Stimulated activated CD4-positive, alpha-beta T cell treated with anti-CD3 and anti-CD28 coated beads, TNF-alpha, amount 100 ng/mL, for 48 hours (primary cell): ENCODE measurements at places on chromosomes 7 and 10.

GRCh38 chr7:5452937-5453540 is 29.4 kb upstream of the TNRC18 start:
- DNase-seq: no peak

DNA sequence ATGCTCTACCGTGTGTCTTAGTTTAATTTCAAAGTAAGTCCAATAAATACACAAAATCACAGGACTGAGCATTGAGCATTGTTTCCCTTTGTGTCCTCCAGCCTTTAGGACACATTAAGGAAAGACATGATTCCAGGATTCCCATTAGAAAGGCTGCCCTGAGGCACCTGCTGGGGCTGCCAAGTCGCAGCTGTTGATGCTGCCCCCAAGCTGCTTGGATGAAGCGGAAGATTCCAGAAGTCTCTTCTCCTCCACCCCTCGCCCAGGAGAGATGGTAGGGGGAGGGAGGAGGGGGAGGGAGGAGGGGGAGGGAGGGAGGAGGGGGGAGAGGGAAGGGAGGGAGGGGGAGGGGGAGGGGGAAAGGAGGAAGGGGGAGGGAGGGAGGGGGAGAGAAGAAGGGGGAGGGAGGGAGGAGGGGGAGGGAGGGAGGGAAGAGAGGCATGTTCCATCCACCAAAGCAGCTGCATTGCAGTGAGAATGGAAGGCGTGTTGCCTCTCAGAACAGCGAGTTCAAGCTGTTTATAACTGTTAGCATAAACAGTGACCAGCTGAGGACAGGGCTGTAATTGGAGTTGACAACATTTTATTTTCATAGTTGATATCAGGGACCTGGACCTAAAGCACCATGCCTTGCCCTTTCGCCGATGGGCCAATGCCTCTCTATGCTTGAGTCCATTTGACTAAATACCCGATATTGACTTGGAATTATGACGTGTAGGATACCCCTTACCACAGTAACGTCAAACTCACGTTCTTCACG is 67.3 kb downstream of the DIP2C start:
- no peak for DNase-seq

DNA sequence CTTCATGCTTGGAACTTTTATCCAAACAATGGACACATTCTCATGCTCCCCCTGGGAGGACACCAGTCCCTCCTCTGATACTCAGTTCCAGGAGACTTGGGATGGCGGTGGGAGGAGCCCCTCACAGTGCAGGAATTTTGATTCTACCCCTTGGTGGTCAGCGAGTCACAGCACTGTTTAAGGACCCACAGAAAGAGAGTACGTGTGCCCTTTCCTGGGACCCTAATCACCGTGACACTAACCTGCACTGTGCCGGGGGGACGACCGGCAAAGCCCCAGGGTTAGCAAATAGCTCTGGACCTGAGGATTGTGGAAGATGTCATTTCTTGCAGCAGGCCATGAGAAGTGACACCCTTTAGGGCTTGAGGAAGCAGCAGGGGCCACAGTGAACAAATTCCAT is 10.4 kb downstream of the AFAP1L2 start:
- no peak for DNase-seq

DNA sequence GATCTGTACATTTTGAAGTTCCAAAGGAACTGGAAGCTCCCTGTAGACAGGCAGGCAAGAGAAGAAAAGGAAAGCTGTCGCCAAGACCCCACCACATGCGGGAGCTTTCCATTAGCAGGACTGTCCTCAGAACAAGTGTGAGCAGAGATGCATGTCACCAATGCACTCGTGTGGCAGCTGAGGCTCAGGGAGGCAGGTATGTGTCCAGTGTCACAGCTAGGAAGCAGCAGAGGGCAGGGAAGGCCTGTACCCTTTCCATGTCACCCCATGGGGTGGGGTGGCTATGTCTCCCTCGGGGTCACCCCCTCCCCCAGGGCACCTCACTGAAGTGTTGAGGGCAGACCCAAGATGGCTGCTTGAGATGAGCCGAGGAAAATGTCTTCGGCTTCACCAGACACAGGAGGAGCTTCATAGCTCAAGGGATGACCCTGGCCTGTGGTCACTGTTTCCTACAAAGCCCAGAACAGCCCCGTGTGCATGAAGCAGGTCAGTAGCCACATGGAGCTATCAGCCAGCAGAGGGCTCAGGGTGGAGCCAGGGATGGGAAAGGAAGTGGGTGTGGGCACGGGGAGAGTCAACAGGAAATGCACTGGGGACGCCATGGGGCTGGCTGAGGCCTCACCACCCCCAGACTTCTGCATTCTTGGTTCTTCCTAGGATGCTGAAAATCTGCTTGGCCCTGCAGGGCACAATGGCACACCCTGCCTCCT is 96.6 kb downstream of the FAM53B start:
- peak; percentile 56 for DNase-seq

DNA sequence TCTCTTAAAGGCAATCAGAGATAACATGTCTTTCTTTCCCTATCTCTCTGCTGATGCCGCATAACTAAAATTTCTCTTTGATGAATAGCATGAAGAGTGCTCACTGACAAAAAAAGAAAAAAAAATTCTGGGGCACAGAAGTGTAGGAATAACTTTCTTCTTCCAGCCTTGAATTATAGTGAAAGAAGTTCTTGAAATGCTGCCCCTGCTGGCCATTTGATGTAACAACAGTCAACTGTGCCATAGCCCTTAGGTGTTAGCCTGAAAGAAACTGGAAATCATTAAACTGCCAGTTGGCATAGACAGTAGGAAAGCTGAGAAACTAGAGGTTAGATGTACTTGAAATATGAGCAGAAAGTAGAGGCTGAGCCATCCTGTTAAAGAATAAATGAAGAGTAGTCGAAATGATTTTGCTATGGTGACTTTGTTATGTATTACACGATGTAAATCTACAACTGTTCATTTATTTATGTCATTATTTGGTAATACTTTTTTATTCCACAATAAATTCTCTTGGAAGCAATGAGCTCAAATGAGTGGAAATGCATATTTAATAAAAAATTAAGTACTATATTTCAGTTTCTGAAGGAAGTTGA is 48.3 kb upstream of the FAM171A1 start:
- no peak for DNase-seq

- DNase-seq: no peak
Observed at GRCh38 chr10:44116474-44116873, 268.4 kb downstream of the CXCL12 start.

DNA sequence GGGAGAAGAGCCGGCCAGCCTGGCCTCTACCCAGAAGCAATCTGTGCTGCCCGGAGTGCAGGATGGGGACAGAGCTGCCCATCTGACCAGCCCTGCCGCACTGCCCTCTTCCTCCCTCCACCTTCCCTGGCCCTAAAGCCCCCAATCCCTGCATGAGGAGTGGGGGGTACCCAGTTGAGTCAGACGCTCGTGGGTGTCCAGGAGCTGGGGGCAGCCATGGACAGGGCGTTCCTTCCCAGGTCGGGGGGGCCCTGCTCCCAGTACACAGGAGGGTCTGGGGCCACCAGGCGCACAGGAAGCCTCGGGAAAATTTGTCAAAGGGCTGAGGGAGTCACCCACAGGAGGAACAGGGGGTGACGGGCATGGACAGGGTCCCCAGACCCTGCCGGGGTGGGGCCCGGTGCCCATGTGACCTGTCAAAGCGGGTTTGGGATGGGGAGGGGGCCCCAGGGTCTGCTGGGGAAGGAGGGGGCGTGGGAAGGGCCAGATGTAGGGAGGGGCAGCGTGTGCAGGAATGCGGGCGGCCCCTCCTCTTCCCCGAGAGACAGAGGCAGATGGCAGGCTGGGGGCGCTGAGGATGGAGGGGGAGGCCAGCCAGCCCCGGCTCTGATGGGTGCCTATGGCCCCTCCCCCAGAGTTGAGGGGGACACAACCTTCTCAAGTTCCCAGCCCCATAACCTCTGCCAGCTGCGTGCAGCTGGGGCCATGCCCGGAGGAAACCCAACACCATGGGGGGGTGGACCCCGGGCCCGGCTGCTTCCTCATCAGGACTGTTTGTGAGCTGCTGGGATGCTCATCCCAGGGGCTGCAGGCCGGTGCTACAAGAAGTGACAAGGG is 21.5 kb upstream of the GRIFIN start:
- DNase-seq: no peak

- DNase-seq: no peak
Observed at GRCh38 chr7:21883069-21883468, 62.6 kb downstream of the CDCA7L start.

GRCh38 chr10:82628373-82628772 is 753.4 kb downstream of the NRG3 start:
- no peak for DNase-seq

- no peak for DNase-seq
Observed at GRCh38 chr7:42012786-42013360, 224.1 kb downstream of the GLI3 start.

GRCh38 chr10:51397695-51398094 is 301.7 kb downstream of the CSTF2T start:
- DNase-seq: no peak

- DNase-seq: no peak
Observed at GRCh38 chr7:50660040-50660829, 95.0 kb upstream of the DDC start.

DNA sequence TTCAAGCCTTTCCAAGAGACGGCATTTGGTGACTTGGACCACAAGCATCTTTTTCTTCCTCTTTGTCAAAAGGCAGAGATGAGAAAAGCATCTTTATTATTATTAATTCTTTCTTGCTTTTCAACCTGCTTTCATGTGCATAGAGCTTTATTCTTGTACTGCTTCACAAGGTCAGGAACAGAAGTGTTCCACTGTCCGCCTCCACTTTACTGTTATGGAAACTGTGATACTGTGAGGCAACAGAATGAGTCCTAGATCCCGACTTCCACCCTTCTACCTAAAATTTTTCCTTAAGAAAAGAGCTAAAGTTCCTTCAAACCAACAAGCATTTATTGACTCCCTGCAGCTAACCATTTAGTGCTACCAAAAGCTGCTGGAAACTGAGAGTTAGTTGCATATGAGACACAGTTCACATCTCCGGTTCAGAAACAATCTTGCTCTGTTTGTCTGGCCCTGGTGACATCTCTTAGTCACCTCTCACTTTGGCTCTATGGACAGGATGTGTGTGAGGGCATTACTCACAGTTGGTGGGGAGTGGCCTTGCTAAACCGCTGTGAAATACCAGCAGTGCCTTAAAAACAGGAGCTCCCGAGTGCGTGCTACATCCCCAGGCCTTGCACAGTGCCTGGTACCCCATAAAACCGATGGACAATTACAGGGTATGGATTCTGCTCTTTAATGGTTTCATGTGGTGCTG is 77.1 kb upstream of the TRIL start:
- DNase-seq: peak; percentile 1

DNA sequence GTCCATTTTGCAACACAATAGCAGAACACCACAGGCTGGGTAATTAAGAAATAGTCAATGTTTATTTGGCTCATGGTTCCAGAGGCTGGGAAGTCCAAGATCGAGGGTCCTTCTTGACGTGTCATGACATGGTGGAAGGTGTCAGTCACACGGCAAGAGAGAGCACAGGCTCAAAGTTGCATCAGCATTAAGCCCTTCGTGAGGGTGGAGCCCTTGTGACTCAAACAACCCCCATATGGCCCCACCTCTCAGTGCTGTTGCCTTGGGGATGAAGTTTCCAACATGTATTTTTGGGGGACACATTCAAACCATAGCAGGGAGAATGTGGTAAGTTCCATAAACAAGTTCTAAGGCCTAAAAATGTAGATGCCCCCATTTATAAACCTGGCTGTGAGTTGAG is 24.6 kb upstream of the GTPBP4 start:
- no peak for DNase-seq

- DNase-seq: no peak
Observed at GRCh38 chr10:33623669-33624068, 289.2 kb upstream of the NRP1 start.

GRCh38 chr10:117255835-117256460 is 15.0 kb downstream of the SLC18A2 start:
- no peak for DNase-seq

DNA sequence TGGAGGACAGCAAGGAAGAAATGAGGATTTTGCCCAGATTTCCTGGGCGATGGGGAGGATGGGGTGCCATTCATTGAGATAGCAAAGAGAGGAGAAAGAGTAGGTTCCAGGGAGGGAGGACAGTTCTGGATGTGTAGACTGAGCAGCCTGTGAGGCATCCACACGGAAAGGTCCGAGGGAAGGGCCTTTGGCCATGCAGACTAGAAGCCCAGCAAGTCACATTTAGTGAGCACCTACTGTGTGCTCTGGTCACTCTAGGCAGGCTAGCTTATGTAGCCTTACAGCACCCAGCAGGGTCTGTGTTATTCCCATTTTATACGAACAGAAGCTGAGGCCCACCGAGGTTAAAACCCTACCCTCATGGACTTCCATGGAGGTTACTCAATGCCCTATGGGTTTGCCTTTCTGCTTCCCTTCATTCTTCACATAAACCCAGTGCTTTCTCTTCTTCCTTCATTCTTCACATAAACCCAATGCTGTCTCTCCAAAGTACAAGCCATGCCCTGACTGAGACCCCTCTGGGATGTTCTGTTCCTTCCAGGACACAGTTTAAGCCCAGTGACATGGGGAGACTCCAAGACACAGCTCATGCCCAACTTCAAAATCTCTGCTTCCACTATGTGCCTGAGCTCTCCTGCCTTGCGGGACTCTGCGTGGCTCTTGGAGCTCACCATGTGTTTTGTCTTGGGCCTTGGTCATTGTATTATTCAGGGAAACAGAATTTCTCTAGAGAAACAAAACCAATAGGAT is 13.7 kb downstream of the IL2RA start:
- no peak for DNase-seq

DNA sequence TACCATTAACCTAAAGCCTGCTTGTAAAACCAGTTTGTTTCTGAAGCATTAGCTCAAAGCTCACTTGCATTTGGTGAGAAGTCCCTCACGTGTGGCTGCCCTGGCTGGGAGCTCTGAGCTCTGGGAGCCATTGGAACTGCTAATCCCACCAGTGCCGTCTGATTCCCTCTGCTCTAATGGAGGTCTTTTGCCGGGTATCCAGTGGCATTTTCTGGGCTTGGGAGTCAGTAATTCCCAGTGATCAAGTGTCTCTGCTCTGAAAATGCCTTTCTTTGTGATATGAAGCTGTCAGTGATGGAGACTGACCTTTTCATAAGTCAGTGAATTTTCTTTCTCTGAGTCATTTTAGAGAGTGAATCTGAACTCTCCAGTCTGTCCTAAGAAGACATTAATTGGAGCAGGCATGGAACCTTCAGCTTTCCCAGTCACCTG is 36.9 kb upstream of the FAM20C start:
- no peak for DNase-seq

- no peak for DNase-seq
Observed at GRCh38 chr7:50822706-50823105, 40.0 kb upstream of the GRB10 start.

- DNase-seq: no peak
Observed at GRCh38 chr10:14118953-14119352, 211.8 kb downstream of the FRMD4A start.

DNA sequence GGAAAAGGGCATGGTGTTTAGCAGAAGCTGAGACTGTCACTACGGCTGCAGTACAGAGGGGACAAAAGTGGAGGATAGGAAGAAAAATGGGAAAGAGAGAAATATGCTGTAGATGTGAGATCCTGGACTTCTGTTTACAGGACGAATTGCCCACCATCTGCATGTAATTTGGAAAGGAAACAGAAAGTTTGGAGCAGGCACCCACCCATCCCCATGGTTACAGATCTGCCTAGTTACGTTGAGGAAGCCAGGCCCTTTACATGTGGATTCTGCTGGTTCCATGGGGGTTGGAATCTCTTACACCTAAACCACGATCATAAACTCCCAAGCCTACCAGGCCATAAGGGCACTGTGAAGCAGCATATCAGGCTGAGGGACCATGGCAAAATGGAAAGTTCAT is 84.3 kb downstream of the WDFY4 start:
- DNase-seq: no peak
